ENCODE measurements at places on chromosomes 1 and 21. TPM values are rescaled to one million over a fixed set of nuclear protein-coding genes. Genes with fewer than 3 reads are reported as not detected.

DNASE2B gene
- 1.2 TPM for total RNA-seq

GRCh38 chr1:167676916-167677848 is 44.6 kb upstream of the MPZL1 start:
- DNase-seq: no peak
- H3K4me3 ChIP-seq: no peak overlapping the region
- no peaks in the 10 kb centered on the region for H3K27me3 ChIP-seq
- no peaks in the 10 kb centered on the region for H3K4me1 ChIP-seq
- H3K36me3 ChIP-seq: no peaks in the 10 kb centered on the region

LRRC3 gene
- total RNA-seq: 2.0 TPM

GRCh38 chr21:39077876-39078275 is 105.4 kb downstream of the PSMG1 start:
- no peaks in the 10 kb centered on the region for H3K36me3 ChIP-seq
- no peaks in the 10 kb centered on the region for H3K4me1 ChIP-seq
- DNase-seq: no peak
- H3K27ac ChIP-seq: no peak overlapping the region
- H3K27me3 ChIP-seq: no peaks in the 10 kb centered on the region

TCHH gene
- total RNA-seq: not detected

GRCh38 chr1:62282909-62283755 is 36.1 kb downstream of the KANK4 start:
- H3K27me3 ChIP-seq: no peaks in the 10 kb centered on the region
- no peaks in the 10 kb centered on the region for H3K36me3 ChIP-seq

TAF1A gene
- 5.6 TPM for total RNA-seq

- H3K27me3 ChIP-seq: no peaks in the 10 kb centered on the region
- DNase-seq: no peak
- no peak overlapping the region for H3K4me3 ChIP-seq
- no peaks in the 10 kb centered on the region for H3K36me3 ChIP-seq
These were observed 93.0 kb downstream of the USH2A start for GRCh38 chr1:216330262-216330661.

CR1L gene
- total RNA-seq: not detected

GRCh38 chr1:92538413-92539061 is 51.8 kb upstream of the GFI1 start:
- H3K36me3 ChIP-seq: no peaks in the 10 kb centered on the region
- H3K4me3 ChIP-seq: no peak overlapping the region
- no peaks in the 10 kb centered on the region for H3K4me1 ChIP-seq
- no peaks in the 10 kb centered on the region for H3K27me3 ChIP-seq
- H3K27ac ChIP-seq: no peak overlapping the region
- no peak for DNase-seq

NPL gene
- total RNA-seq: 6.4 TPM

- H3K27me3 ChIP-seq: no peaks in the 10 kb centered on the region
- H3K27ac ChIP-seq: no peak overlapping the region
- DNase-seq: peak; percentile 67
These were observed 23.2 kb downstream of the INTS7 start for GRCh38 chr1:212012034-212012740.

DMRTA2 gene
- not detected for total RNA-seq

ODF2L gene
- 35.9 TPM for total RNA-seq

- H3K4me1 ChIP-seq: no peaks in the 10 kb centered on the region
- H3K27me3 ChIP-seq: no peaks in the 10 kb centered on the region
- H3K4me3 ChIP-seq: no peak overlapping the region
These were observed 27.3 kb downstream of the STUM start for GRCh38 chr1:226575739-226576378.

DNA sequence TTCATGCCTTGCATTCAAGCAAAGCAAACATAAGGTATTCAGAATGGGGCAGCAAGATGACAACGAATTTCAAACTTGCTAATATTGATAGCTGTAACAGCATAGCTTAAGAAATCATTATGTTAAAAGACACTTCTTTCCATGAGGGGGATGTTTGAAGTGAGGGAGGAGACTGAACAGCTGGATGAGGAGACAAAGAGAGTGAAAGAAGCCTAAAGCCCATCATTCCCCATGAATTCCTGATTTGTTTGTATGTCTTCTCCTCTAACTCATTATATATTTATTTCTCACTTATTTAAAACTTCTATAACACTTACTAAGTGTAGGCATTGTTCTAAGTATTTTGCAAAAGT is 125.2 kb upstream of the PBX1 start:
- no peak overlapping the region for H3K27ac ChIP-seq
- no peaks in the 10 kb centered on the region for H3K4me1 ChIP-seq
- H3K4me3 ChIP-seq: no peak overlapping the region
- no peaks in the 10 kb centered on the region for H3K27me3 ChIP-seq
- H3K36me3 ChIP-seq: no peaks in the 10 kb centered on the region

GRCh38 chr1:67214420-67215174 is 48.3 kb downstream of the IL23R start:
- H3K4me1 ChIP-seq: no peaks in the 10 kb centered on the region
- no peaks in the 10 kb centered on the region for H3K27me3 ChIP-seq
- H3K4me3 ChIP-seq: no peak overlapping the region
- peak; percentile 24 for DNase-seq

DNA sequence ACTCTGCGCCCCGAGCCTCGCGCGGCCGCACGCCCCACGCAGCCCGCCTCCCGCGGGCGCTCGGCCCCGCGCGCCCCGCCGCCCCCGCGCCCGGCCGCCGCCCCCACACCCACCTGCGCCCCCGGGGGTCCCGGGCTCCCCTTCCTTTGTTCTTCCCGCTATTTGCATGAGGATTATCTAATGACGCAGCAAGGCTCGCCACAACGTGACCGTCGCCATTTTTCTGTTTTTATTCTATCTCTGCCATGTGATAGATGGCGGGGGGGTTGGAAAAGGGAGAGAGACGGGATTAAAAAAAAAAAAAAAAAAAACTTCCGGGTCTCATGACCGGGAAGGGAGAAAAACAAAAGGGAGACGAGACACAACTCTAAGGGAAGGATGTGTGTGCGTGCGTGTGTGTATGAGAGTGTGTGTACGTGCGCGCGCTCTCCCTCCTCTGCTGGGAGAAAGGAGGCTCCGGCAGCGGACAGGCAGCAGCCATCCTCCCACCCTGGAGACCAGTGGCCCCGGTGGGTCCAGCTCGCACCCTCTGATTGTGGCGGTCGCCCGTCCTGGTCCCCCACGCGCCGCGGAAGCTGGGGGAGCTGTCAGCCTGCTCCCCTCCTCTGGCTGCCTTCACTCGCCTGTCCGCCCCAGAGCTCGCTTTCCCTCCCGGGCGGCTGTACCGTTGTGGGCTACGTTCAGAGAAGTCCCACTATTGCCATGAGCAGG is 80.4 kb upstream of the AK4 start:
- peak overlapping the region; percentile 59 for H3K4me3 ChIP-seq
- H3K4me1 ChIP-seq: no peaks in the 10 kb centered on the region

DNA sequence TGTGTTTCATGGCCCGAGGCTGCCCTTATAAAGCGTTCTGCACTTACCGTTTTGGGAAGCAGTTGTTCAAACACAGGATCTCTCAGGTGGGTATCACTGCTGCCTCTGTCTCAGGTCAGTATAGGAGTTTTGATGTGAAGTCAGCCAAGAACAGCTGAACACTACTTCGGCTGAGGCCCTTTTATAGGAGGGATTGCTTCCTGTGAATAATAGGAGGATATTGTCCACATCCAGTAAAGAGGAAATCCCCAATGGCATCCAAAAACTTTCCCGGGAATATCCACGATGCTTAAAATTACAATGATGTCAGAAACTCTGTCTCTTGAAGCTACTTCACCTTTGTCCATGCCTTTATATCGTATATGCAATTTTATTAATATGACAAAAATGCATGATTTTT is at the start of gene SELE:
TSS of gene SELE (minus strand) at position 156 of the 400 bp plus-strand sequence. CDS start 467 bp downstream, outside the sequence.
- DNase-seq: no peak
- H3K27me3 ChIP-seq: no peaks in the 10 kb centered on the region
- no peak within 1 kb of the TSS for H3K4me3 ChIP-seq
- no peaks in the 10 kb centered on the region for H3K36me3 ChIP-seq

C2CD4D gene
- 0.85 TPM for total RNA-seq

GPR52 gene
- total RNA-seq: 1.4 TPM

DNA sequence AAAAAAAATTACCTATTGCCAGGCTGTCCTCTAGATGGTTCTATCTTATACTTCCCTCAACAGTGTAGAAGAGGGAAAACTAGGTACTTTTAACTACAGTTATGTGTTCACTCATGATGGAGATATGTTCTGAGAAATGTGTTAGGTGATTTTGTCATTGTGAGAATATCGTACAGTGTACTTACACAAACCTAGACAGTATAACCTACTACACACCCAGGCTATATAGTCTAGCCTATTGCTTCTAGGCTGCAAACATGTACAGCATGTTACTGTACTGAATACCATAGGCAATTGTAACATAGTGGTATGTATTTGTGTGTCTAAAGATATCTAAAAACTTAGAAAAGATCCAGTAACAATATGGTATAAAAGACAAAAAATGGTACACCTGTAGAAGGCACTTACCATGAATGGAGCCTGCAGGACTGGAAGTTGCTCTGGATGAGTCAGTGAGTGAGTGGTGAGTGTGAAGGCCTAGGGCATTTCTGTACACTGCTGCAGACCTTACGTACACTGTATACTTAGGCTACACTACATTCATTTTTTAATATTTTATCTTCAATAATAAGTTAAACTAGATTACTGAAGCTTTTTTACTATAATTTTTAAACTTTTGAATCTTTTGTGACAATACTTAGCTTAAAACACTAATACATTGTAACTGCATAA is 13.2 kb downstream of the MGST3 start:
- DNase-seq: no peak
- H3K4me1 ChIP-seq: peaks cover 7% of the 10 kb centered on the region
- no peak overlapping the region for H3K4me3 ChIP-seq
- H3K27ac ChIP-seq: no peak overlapping the region

TNFAIP8L2 gene
- 1.2 TPM for total RNA-seq

DNA sequence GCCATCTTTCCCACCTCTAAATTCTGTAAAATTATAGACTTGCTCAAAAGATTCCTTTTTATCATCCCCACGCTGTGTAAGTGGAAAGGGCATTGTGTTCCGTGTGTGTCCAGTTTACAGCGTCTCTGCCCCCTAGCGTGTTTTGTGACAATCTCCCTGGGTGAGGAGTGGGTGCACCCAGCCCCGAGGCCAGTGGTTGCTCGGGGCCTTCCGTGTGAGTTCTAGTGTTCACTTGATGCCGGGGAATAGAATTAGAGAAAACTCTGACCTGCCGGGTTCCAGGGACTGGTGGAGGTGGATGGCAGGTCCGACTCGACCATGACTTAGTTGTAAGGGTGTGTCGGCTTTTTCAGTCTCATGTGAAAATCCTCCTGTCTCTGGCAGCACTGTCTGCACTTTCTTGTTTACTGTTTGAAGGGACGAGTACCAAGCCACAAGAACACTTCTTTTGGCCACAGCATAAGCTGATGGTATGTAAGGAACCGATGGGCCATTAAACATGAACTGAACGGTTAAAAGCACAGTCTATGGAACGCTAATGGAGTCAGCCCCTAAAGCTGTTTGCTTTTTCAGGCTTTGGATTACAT is 61.9 kb downstream of the POFUT2 start:
- H3K27me3 ChIP-seq: no peaks in the 10 kb centered on the region
- no peak overlapping the region for H3K27ac ChIP-seq
- H3K4me3 ChIP-seq: no peak overlapping the region
- H3K36me3 ChIP-seq: no peaks in the 10 kb centered on the region

All from colonic mucosa (tissue), 4 donors.